ENCODE measurements at places on chromosomes 6 and 20.

GRCh38 chr20:44910690-44911262 is 916 bp downstream of the PABPC1L start:
- DNase-seq: no peak

DNA sequence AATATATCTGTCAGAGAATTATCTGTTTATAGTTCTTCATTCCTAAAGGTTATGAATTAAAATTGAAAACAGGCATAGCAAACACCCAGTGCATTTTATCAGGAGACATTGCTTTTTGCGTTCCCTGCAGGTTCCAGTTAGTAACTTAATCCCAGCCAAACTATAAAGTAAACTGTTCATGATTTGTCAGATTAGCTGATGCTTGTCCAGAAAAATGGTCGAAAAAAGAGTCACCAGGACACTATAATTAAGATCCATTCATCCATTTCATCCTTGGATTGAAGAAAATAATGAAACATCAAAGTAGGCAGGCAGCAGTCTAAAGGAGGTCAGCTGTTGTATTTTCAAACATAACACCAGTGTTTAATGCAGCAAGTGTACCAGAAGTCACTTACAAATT is 75.9 kb downstream of the EPHA7 start:
- no peak for DNase-seq

- DNase-seq: no peak
Observed at GRCh38 chr20:36717657-36718056, 28.2 kb downstream of the NDRG3 start.

- DNase-seq: no peak
Observed at GRCh38 chr20:61948586-61949362, 116.9 kb downstream of the TAF4 start.

GRCh38 chr20:58900397-58900796 is 47.9 kb downstream of the GNAS start:
- no peak for DNase-seq

GRCh38 chr20:63082308-63082938 is 75.7 kb upstream of the BHLHE23 start:
- DNase-seq: peak; percentile 47
